Stimulated activated CD4-positive, alpha-beta T cell treated with anti-CD3 and anti-CD28 coated beads, Interleukin-4, amount 100 ng/mL, for 1 hour (primary cell): ENCODE measurements at places on chromosomes 6 and 20.

GRCh38 chr6:36839749-36840431 lies 646 bp upstream of the CPNE5 start:
- DNase-seq: peak; percentile 52

DNA sequence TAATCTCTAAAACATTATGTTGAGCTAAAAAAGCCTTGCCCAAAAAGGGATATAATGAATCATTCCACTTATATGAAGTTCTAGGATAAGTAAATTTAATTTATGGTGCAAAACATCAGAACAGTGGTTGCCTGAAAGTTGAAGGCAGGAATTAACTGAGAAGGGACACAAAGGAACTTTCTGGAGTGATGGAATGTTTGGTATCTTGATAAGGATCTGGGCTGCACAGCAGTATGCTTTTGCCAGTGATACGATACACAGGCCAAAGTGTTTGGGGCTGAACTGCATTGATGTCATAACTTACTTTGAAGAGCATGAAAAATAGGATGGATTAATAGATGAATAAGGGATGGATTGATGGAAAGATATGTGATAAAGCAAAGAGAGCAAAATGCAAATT lies 146.1 kb upstream of the LRFN2 start:
- DNase-seq: no peak

- no peak for DNase-seq
Measured at GRCh38 chr20:10217721-10218410, 764 bp upstream of the SNAP25 start.

DNA sequence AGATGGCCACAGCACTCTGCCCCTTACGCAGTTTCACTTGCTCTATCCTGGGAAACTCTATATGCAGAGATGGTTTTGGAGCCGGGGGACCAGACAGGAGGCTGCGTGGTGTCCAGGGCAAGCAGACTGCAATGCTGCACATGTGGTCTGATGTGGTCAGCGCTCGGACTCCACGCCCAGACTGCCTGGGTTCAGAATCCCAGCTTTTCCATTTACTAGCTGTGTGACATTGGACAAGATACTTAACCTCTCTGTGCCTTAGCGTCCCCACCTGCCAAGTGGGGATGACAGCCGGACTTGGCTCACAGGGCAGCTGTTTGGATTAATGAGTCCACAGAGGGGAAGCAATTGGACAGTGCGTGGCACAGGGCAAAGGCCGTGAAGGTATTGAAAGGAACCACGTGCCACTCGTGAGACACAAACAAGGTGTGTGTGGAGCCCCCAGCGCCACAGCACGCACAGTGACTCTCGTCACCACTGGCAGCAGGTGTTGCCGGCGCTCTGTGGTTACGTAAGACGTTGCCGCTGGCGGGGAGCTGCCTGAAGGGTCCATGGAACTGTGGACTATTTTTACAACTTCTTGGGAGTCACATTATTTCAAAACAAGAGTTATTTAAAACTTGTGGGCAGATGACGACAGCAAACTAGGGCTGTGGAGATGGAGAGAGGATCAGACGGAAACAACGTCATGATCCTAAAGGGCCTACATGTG lies 201.4 kb downstream of the PREX1 start:
- DNase-seq: no peak

DNA sequence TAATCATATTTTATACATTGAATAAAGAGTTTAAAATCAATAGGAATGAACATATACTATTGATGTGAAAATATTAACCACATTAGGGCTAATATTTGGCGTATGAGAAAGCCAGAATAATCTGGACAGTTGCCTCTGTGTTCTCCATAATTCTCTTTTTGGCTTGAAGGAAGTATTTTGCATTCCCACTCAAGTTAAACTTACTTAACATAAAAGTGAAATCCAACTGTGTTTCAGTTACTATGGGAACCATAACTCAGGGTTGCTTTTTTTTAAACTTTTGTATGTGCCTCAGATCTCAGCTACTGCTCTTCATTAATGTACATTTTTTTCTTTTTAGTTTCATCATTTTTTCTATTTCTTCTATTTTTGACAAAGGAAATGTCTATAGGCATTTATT lies 479.8 kb downstream of the NKAIN2 start:
- no peak for DNase-seq

- no peak for DNase-seq
Measured at GRCh38 chr6:153595903-153596302, 443.1 kb upstream of the OPRM1 start.

DNA sequence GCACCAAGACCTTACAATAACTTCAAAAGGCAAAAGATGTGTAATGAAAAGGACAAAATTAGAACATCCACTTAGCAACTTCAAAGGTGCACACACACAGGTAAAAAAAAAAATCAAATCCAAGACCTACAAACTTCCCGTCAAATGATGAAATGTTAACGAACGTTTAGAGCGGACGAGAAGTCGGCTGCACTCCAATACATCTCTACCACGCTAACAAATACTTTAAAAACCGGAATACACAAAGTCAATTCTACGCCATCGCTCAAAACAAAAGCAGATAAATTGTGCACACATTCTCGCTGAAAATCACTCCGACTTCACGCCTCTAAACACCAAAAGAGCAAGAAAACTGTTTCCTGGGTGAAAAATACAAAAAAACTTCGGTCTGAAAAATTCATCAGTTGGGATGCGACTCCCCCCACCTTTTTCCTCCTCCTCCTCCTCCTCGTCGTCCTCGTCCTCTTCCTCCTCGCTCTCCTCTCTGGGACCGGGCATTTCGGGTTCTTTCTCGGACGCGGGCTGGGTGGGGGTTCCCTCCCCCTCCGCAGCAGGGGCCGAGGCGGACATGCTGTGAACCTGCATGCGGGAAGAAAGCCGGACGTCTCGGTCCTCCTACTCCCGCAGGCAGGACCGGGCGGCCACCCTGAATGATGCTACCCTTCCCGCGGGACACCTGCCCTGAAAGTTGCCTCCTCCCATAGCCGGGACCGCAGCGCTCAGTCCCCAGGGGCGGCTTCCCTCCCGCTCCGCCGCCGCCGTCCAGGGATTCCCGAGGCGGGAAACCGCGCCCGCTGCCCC lies 712 bp downstream of the DEK start:
- DNase-seq: peak; percentile 26

- no peak for DNase-seq
Measured at GRCh38 chr20:43878776-43879175, 35.9 kb upstream of the TOX2 start.
